ENCODE measurements at places on chromosomes 12 and 14.

- DNase-seq: no peak
Observed at GRCh38 chr12:55996201-55996714, 818 bp upstream of the SUOX start.

DNA sequence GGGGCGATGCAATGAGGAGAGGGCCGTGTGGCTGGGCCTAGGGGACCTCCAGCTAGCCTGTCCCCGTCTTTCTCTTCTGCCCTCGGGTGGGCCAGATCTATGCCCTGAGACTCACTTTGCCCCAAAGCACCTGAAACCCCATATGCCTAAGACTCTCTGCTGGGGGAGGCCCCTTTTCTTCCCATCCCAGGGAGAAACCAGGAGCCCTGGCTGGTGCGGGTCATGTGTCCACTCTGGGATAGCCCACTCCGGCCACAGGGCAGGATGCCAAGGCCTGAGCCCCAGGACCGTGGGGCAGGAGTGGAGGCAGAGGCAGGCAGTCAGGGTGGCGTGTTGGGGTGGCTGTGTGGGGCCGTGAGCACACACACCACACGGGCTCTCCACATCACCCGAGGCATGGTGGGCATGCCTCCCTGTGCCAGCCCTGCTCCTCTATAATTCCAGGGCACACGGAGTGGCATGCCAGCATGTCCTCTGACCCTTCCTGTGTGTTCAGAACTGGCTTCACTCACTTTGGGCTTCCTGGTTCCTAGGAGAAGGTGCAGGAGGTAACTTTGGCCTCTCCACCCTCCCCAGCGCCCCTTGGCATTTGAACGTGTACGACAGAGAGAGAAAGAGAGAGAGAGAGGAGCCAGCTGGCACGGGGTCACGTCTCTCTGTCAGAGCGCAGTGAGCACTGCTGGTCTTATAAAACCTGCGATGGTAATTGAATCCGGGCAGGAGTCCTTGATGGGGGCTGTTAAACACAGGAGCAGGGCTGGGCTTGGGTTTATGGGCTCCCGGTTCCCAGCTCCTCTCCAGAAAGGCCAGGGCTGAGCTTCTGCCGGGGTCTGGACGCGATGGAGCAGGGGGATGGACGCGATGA, 144.2 kb downstream of the KIF26A start:
- DNase-seq: no peak

DNA sequence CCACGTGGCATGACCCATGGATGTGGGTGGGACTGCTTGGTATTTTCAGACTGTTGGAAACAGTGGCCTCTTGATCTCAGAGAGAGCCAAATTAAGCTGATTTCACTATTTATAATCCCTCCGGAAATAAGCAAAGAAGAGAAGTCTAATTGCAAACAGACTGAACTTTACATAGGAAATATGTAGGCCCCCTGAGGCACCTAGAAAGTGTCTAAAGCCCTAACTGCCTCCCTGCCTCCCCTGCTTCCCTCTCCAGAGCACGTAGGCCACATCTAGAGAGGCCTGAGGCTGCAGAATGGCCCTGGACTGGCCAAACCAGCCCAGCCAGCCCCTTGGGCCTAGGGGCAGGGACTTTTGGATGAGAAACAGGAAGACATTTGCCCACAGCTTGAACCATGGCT, 123.8 kb downstream of the ZFP36L1 start:
- DNase-seq: no peak

DNA sequence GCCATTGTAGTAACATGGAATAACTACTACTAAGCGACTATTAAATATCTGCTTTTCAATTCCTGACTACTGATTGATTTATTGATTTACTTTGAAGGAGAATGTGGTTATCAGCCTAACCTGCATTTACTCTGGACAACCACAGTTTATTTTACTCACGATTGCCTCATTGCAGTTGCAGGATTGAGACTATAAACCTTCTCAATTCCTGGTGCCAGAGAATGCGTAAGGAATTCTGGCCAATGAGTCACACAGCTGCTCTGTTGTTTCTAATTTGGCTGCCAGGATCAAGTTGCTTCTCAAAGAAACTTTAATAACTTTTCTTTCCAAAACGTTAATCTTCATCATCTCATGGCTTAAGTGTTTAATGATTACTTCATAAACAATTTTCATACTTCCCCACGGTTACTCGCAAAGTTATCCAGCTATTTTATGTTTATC, 13.1 kb upstream of the TMTC1 start:
- DNase-seq: no peak

GRCh38 chr12:2982361-2982760, 23.2 kb downstream of the TEAD4 start:
- DNase-seq: no peak

- DNase-seq: no peak
Observed at GRCh38 chr12:25352083-25352918, 101.6 kb upstream of the KRAS start.

GRCh38 chr12:117583677-117584225, 222.3 kb upstream of the NOS1 start:
- no peak for DNase-seq

- DNase-seq: no peak
Observed at GRCh38 chr12:45219621-45220020, 3.7 kb downstream of the ANO6 start.

- DNase-seq: no peak
Observed at GRCh38 chr12:116610971-116611541, 51.9 kb downstream of the MAP1LC3B2 start.

GRCh38 chr12:7039403-7039802, 21.1 kb upstream of the C1S start:
- DNase-seq: peak; percentile 4

DNA sequence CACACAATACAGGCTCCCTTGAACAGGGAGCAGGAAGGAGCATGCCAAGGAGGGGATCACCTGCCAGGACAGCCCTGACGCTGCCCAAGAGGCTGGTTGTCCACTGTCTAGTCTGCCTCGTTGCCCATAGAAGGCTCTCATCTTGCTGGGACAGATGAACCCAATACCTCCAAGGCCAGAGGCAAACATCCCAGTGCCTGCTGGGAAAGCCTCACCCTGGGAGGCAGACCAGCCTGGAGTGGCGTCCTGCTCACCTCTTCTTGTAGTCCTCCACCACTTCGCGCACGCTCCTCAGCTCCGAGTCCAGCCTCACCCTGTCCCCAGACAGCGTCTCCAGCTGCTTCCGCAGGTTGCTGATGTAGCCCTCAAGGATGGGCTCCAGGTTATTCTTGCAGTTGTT, 2.4 kb downstream of the KRT73 start:
- no peak for DNase-seq

GRCh38 chr12:80709811-80710726, 2.6 kb downstream of the MYF6 start:
- no peak for DNase-seq

DNA sequence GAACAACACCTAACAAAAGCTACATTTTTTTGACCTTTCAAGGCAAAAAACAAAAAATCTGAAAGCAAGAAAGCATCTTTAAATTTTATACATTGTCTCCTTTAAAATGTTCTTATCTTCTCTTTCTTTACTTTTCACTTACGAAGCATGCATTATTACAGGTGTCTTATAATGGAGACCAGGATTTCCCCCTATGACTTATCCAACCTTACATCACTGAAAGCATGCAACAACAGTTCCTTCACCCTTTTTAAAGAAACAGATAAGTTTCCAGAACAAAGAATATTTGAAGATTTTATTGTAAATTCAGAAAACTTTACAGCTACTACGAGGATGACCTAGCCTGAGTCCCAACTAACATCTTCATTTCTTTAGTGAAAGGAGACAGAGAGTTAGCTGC, 277.2 kb downstream of the AKAP6 start:
- no peak for DNase-seq

DNA sequence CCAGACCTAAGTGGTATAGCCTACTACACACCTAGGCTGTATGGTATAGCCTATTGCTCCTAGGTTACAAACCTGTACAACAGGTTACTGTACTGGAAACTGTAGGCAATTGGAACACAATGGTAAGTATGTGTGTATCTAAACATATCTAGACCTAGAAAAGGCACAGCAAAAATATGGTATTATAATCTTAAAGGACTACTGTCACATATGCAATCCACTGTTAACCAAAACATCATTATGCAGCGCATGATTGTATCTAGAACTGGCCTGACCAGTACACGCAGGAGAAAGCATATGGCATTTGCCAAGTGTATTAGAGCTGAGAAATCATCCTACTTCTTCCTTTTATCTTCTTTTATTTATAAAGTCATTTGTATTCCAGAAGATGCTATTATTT, 75.5 kb downstream of the SLC8A3 start:
- no peak for DNase-seq

DNA sequence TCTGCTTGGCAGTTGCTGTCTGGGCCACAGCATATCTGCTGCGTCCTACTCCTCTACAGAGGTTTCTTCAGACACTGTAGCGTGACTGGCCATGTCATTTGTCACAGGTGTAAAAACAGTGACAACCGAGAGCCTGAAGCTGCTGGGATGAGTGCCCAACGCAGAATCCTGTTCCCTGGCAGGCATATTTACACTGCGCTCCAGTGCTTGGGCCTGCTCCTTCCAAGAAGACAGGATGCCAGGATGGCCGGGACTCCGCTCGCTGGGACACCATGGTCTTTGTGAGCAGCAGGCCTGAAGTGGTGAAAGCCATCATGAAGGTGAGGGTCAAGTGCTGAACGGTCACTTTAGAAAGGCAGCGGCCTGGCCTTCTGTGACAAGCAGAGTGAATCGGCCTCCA, 171.4 kb downstream of the EMP1 start:
- DNase-seq: no peak

DNA sequence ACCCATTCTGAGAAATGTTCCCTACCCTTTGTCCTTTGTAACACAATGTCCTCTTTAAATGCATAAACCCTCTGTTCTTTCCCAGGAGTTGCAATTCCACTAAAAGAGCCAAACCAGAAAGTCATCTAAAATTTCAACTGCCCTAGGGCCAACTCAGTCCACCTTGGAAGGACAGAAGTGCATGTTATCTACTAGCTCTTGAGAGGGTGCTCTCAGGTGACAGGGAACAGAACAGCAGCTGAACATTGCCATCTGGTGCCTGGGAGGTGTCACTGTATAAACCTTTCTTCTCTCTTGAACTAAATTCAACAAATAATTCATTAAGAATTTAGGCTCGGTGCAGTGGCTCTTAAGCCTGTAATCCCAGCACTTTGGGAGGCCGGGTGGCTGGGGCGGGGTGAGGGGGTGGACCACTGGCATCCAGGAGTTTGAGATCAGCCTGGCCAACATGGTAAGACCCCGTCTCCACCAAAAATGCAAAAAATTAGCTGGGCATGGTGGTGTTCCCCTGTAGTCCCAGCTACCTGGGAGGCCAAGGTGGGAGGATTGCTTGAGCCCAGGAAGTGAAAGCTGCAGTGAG, 10.3 kb upstream of the FERMT2 start:
- no peak for DNase-seq

GRCh38 chr12:96167492-96167891, 26.7 kb upstream of the ELK3 start:
- no peak for DNase-seq

- DNase-seq: no peak
Observed at GRCh38 chr12:84860718-84861117, 51.9 kb downstream of the SLC6A15 start.

DNA sequence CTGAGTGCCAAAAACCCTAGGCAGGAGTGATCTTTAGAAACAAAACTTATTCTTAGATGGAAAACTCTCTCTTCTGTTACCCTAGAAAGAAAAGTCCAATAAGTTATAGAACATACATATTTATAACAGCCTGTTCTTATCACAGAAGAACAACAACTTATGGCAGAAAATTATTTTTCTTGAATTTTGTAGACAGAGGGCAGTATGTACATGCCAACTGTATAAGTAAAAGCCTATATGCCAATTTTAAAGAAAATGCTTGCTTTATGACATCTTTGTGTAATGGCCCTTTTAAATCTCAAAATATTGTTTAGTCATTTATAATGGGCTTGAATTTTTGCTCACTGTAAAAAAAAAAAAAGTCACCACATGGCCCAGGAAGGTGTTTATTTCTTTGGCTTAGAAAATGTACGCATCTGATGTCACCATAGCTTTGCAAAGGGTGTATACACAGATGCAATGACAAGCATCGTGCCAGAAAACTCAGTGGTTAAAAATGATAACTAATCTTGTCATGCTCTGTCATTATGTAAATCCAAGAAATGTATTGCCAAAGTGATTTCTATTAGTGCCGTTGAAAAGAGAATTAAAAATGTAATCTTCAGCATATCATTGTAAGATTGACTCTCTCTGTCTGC, 38.3 kb upstream of the GRIP1 start:
- no peak for DNase-seq

GRCh38 chr12:14975457-14975856, 2.6 kb downstream of the PDE6H start:
- DNase-seq: no peak

DNA sequence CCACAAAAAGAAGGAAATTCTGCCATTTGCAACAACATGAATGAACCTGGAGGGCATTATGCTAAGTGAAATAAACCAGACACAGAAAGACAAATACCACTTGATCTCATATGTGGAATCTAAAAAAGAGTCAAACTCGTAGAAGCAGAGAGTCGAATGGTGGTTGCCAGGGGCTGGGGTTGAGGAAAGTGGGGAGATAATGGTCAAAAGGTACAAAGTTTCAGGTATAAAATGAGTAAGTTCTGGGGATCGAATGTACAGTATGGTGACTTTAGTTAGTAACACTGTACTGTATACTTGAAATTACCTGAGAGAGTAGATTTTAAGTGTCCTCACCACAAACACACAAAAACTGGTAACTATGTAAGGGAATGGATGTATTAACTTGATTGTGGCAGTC, 129.4 kb downstream of the PPM1H start:
- DNase-seq: no peak

DNA sequence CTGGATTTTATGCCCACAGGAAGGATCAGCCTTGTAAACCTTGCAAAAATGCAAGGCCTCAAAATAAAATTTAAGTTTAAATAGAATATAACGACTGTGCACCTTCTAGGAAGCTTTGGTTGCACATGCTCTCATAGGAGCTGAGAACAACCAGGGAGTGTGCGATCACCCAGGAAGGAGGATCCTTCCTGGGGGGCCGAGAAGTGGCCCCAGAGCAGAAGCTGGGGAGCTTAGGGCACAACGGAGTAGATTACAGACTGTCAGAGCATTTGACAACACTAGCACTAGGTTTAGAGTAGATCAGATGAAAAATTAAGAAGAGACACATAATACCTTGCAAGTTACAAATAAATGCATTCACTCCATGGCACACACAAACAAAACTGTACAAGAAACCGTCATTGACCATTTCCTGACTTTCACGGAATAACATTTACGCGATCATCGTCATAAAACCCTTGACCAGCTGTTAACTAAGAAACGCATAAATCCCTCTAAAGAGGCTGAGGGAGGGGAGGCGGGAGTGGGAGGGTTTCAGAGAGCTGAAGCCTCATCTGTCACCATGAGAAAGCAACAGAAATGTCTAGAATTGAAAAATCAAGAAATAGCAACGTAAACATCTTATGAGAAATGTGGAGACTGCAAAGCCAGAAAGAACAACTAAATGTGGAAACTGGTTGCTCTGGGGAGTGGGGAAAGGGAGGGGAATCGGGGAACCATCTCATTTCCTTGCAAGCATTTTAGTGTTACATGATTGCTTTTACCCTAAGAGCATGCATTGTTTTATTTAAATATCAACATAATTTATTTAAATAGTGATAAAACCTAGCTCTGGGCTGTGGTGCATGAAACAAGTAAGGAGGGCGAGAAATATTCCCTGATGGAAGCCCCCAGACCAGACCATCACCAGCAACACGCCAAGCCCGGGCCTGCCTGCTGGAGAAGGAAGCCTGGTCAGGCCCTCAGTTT, 13.1 kb upstream of the CCDC85C start:
- no peak for DNase-seq

Data from urinary bladder (tissue), 4 donors.